ENCODE measurements at places on chromosomes 13 and 19. TPM values are rescaled to one million over a fixed set of nuclear protein-coding genes. Genes with fewer than 3 reads are reported as not detected.

ADGRE2 gene
- polyA plus RNA-seq, result 0.19 TPM

CACNG7 gene
- not detected for polyA plus RNA-seq

SIGLEC8 gene
- polyA plus RNA-seq, result 0.09 TPM

PGLYRP1 gene
- polyA plus RNA-seq, result 0.08 TPM

ZNF8 gene
- 0.35 TPM for polyA plus RNA-seq

IZUMO4 gene
- polyA plus RNA-seq, result 3.0 TPM

GSX1 gene
- not detected for polyA plus RNA-seq

CYP4F12 gene
- 0.36 TPM for polyA plus RNA-seq

ZSCAN4 gene
- polyA plus RNA-seq, result not detected

ZNF345 gene
- polyA plus RNA-seq, result 1.1 TPM

GMIP gene
- polyA plus RNA-seq, result 0.51 TPM

SMIM44 gene
- polyA plus RNA-seq, result not detected

ANKLE1 gene
- polyA plus RNA-seq, result 0.20 TPM

ZSCAN1 gene
- not detected for polyA plus RNA-seq

SWSAP1 gene
- 2.3 TPM for polyA plus RNA-seq

ZNF667 gene
- 1.7 TPM for polyA plus RNA-seq

ZNF813 gene
- polyA plus RNA-seq, result 0.99 TPM

KIR3DL1 gene
- polyA plus RNA-seq, result 0.01 TPM

TMEM221 gene
- polyA plus RNA-seq, result 0.04 TPM

RNF17 gene
- polyA plus RNA-seq, result not detected

FGF14 gene
- polyA plus RNA-seq, result 0.05 TPM

FXYD7 gene
- polyA plus RNA-seq, result not detected

WDR87 gene
- polyA plus RNA-seq, result under 0.01 TPM

UNC13A gene
- polyA plus RNA-seq, result 0.05 TPM

CEACAM16 gene
- polyA plus RNA-seq, result 0.03 TPM

MEIOSIN gene
- not detected for polyA plus RNA-seq

PNKP gene
- 31.9 TPM for polyA plus RNA-seq

FGF9 gene
- polyA plus RNA-seq, result 0.72 TPM

MYO16 gene
- polyA plus RNA-seq, result 0.01 TPM

NCAN gene
- not detected for polyA plus RNA-seq

TYROBP gene
- polyA plus RNA-seq, result 19.1 TPM

NLRP9 gene
- polyA plus RNA-seq, result not detected

CYP2A7 gene
- not detected for polyA plus RNA-seq

ZNF20 gene
- 2.4 TPM for polyA plus RNA-seq

ODAD3 gene
- 0.20 TPM for polyA plus RNA-seq

CADM4 gene
- polyA plus RNA-seq, result 3.1 TPM

GJB2 gene
- 0.26 TPM for polyA plus RNA-seq

SIGLEC14 gene
- polyA plus RNA-seq, result 0.10 TPM

AMER2 gene
- polyA plus RNA-seq, result 0.01 TPM

USF2 gene
- 94.4 TPM for polyA plus RNA-seq

RFPL4A gene
- polyA plus RNA-seq, result not detected

LIG1 gene
- 5.2 TPM for polyA plus RNA-seq

All from psoas muscle (tissue), 8 donors.